ENCODE measurements at places on chromosomes 7 and 10.

DNA sequence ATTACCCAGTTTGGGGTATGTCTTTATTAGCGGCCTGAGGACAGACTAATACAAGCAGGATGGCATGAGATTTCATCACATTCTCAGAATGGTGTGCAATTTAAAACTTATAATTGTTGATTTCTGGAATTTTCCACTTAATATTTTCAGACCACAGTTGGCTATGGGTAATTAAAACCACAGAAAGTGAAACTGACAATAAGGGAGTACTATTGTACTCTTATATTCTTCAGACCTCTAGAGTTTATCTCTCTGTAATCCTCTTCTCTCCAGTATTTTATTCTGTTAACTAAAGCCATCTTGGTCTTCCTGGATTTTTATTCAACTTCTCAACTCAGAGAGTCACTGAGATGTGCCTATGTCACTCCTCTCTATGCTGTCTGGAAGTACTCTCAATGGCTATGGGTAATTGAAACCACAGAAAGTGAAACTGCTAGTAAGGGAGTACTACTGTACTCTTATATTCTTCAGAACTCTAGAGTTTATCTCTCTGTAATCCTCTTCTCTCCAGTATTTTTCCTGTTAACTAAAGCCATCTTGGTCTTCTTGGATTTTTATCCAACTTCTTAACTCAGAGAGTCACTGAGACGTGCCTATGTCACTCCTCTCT lies 118.3 kb downstream of the PPP1R17 start:
- ATAC-seq, result no peak

GRCh38 chr10:73920089-73920488 lies 9.2 kb downstream of the PLAU start:
- ATAC-seq, result peak; percentile 91

DNA sequence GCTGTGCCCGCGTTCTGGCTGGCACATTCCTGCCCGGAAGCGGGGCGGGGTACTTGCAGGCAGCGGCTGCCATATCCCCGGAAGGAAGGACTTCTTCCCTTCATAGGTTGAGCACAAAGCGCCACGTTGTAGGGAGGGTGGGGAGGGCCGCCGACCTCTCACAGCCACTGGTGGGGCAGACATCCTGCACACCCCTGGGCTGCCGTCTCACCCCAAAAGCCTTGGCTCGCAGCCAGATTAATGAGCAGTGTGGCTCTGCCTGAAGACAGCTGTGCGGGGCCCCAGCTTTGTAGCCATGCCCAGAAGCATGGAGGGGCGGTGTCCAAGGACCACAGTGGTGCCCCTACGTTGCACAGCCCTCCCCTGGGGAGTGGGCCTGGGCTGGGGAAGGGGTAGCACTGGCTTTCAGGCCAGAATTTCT lies 54.3 kb upstream of the DPYSL4 start:
- ATAC-seq, result no peak

DNA sequence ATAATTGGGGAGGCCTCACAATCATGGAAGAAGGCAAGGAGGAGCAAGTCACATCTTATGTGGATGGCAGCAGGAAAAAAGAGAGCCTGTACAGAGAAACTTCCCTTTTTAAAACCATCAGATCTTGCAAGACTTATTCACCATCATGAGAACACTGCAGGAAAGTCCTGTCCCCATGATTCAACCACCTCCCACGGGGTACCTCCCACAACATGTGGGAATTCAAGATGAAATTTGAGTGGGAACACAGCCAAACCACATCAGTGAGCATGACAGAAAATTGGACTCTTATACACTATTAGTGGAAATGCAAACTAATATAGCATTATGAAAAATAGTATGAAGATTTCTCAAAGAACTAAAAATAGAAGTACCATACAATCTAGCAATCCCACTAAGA lies 271.2 kb downstream of the MAGI2 start:
- ATAC-seq, result no peak

- no peak for ATAC-seq
Observed at GRCh38 chr10:91462423-91462822, 52.3 kb downstream of the HECTD2 start.
